ENCODE measurements at places on chromosomes 7 and 10.

GRCh38 chr10:70418713-70419112, 14.8 kb downstream of the EIF4EBP2 start:
- DNase-seq: no peak

DNA sequence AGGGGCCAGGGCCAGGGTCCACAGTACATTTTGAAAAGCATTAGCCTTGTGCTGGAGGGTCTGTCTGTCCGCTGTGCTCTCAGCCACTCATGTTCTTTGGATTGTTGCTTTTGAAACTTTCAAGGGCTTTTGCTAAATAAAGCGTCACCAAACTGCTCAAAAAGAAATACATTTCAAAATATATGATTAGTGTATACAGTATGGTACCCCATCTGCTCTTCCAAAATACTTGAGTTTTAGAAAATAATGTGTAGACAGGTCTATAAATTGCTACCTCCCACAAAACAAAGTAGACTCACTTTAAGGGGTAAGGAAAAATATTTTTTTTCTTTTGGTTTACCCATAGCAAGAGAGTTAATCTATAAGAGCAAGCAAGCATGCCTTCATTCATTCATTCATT, 194.3 kb upstream of the AOAH start:
- no peak for DNase-seq

GRCh38 chr10:109467551-109467950, 455.8 kb downstream of the XPNPEP1 start:
- no peak for DNase-seq

- DNase-seq: no peak
Observed at GRCh38 chr10:132164761-132165278, 21.9 kb upstream of the DPYSL4 start.

- DNase-seq: no peak
Observed at GRCh38 chr10:68092512-68092911, 16.8 kb upstream of the MYPN start.

GRCh38 chr10:10591715-10592341, 425.8 kb upstream of the CELF2 start:
- no peak for DNase-seq

DNA sequence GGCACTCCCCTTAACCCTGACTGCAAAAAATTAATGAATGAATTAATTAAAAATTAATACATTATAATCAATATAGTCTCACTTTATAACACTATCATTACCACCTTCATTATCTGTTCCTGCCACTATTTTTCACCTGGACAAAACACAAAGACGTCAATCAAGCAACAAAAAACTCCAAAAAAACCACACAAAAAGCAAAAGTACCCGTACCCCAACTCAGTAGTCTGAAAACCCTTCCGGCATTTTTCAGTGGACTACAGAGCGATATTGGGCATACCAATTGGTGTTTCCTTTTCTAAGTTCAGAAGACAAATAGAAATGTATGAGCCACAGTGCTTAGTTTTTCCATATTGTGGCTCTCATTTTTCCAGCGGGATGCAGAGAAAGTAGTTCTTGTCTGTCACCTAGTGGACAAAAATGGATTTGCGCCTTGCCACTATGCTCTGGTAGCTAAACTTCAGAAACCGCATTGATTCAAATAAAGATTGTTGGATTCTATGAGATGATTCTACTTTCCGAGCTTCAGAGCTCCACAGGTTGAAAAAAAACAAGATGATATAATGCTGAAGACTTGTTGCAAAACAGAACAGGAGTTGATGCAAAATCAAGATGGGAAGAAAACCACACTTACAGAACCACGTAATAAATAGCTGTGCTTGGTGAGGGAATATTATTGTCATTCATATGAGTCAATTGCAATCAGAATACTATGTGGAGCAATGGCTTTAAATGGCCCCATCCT, 50.6 kb upstream of the ITGB1 start:
- peak; percentile 65 for DNase-seq

GRCh38 chr10:5546891-5547680, 22.3 kb downstream of the CALML3 start:
- DNase-seq: no peak

DNA sequence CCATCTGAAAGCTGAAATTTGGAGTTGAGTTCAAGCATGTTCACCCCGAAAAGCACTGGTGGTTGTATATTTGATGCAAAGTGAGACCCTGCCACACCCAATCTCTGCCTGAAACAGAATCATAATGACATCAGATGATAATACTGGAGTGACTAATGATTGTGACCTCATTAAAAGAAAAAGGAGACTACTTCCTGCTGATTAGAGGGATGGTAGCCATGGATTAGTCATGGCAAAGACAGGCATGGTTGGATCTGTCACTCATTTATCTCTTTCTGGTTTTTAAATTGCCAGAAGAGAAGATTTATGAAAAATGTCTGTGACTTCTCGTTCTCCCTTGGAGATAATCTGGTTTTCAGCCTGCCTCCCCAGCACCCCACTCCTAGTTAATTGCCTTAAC, 101.2 kb downstream of the BAMBI start:
- no peak for DNase-seq
